Large intestine (tissue), 12 donors: ENCODE measurements at places on chromosomes 2 and 18.

DNA sequence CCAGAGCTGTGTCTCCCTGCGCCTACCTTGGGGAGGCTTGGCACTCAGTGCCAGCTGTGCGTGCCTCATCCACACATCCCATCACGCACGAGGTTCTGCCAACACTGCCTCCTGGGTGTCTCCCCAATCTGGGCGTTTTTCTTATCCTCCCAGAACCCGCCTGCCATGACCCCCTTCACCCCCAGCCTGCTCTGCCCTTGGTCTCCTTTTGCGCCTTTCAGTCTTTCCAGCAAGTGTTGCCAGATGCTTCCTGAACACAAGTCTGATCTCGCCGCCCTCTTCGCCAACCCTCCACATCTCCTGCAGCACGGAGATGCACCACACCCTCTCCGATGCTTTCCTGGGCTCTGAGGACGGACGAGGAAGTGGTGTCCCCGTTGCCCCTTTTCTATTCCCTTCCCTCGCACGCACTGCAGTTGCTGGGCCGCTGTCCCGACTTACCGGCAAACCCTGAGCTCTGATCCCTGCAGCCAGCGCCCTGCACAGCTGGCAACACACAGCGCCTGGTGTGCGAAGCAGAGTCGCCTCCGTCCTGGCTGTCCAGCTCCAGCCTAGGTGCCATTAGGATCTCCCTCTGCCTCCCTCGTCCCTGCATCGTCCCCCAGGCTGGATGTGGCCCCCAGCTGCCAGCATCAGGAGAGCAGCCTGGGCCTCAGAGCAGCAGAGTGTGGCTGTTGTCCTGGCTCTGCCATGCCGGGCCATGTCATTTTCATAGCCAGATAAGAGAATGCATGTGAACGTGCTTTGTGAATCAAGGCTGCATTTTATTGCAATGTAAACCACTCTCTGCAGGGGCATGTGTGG, 22.6 kb upstream of the ALLC start:
- DNase-seq, result no peak

DNA sequence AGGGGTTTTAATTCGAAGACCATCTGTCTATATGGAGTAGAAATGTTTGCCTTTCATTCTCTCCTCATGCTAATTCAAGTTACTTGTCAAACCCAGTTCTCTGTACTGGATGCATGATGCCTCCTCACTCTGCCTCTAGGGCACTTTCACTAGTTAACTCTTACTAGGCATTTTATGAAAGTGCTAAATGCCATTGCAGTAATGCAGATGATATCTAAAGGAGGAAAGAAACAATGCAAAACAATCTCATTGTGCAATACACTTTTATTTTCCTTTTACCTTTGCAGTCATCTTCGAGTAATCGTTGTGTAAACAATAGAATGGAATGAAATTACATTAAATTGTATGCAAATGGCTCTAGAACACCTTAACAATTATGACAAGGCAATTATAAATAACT, 293.6 kb downstream of the STK39 start:
- DNase-seq, result no peak

DNA sequence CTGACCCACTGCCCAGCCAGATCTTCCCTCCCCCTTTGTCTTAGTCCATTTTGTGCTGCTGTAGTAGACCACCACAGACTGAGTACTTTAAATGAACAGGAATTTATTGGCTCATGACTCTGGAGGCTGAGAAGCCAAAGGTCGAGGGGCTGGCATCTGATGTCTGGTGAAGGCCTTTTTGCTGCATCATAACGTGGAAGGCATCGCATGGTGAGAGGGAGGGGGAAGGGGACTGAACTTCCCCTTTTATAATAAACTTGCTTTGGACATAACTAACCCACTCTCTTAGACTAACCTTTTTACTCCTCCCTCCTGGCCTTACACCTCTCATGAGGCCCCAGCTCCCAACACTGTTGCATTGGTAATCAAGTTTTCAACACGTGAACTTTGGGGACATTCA, 83.8 kb downstream of the MAP4K4 start:
- DNase-seq, result no peak

DNA sequence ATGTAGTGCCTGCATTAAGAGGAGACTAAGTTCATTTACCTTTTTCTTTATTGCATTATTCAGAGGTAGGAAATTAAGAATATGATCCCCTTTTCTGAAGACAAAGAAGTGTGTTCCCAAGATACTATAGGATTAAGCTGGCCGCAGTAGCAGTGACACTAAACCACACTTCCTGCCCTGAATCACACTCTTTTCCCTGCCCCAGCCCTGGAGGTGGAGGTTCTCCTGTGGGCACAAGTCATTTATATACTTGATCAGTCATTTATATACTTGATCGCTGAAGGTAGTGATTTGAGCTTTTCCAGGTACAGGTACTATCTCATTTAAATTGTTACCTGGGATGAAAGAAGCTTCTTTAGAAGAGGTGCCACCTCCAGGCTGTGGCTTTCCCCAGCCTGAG, 78.6 kb downstream of the ARMC9 start:
- DNase-seq, result no peak

DNA sequence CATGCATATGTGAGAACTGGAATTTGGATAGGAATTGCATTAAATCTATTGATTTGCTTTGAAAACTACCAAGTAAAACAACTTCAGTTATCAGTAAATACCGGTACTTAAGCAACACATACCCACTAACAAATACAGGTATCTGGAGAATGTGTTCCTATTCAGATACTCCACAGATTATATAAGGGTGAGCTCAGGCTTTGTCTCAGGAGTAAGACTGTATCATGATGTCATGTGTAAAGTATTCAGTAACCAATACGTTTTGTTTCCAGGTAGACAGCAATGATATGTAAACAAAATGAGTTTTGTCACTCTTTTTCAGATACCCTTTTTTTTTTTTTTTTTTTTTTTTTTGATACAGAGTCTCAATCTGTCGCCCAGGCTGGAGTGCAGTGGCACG, 74.8 kb downstream of the DSC3 start:
- DNase-seq, result no peak

DNA sequence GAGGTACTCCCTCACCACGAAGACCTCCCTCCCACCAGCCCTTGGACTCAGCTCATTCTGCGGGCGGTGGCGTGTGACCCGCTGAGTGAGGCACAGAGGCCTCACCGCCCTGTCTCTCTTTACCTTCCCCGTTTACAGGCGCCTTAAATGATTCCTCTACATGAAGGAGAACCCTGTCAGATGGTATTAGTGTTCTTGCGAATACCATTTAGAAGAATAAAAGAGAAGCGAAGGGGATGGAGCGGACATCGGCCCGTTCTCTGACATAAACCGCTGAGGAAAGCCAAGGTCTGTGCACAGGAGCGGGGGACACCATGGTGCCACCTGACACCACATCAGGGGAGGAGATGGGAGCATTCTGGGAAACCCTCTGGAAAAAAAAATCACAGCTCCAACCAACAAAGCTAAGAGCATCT, 179.8 kb downstream of the HDAC4 start:
- no peak for DNase-seq

- DNase-seq, result peak; percentile 48
These were observed 1.4 kb downstream of the SOX11 start for GRCh38 chr2:5693287-5694201.

DNA sequence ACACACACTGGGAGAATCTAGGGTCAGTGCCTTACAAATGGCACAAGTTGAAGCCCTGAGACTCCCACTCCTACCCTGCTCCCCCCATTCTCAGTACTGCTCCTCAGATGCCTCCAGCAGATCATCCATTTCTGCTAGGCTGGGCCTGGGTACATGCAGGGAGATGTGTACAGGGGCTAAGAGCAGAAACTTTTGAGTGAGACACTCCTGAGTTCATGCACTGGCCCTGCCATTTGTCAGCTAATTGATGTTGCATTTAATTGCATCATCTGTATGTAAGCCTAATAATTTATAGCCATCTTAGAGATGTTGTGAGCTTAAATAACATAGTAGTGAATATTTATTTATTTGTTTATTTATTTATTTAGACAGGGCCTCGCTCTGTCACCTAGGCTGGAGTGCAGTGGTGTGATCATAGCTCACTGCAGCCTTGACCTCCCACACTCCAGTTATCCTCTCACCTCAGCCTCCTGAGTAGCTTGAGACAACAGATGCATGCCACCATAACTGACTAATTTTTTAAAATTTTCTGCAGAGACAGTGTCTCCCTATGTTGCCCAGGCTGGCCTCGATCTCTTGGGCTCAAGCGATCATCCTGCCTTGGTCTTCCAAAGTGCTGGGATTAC, 4.8 kb upstream of the CASP8 start:
- DNase-seq, result no peak

DNA sequence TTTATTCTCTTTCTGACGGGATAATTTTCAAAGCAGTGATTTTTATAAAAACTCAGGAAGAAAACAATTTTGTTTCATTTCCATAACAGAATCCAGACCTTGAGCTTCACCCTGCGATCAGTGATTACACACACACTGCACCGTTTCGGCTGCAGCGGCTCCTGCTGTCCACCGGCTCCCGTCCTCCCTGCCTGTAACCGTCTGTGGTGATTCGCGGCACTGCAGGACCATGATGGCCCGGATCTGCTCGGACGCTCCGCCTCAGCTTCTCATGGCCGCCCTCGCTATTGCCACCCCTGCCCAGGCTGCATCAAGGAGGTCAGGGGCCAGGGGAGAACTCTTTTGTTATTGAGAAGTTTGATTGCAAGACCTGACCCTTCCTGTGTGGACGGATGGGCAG, 246.1 kb downstream of the TWIST2 start:
- DNase-seq, result no peak

GRCh38 chr18:32891130-32891529, 118.3 kb upstream of the KLHL14 start:
- no peak for DNase-seq

DNA sequence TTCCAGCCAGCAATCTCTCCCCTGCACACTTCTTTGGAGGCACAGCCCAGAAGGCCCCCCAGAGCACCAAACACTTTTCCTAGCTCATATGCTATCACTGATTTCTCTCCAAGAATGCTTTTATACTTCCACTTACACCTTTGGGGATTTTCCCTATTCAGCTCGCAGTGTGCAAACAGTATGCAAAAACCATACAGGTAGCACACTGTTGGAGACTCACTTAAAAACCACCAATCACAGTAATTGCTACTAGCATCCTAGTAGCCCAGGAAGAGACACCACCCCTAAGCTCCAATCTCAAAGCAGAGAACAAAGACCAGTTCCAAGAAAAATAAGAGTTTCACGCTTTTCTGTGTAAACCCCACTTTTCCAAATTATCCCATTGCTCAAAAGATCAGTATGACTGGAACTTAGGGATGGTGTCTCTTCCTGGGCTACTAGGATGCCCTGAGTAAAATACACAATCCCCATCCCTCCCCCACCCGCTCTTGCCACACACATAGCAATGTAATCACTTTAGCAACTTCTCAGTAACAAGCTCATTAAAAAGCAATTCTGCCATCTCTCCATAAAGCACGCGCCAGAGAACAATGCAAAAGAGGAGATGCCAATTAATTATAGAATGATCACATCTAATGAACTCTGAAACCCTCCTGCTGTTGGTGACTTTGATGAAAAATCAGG, 43.0 kb downstream of the KLF7 start:
- no peak for DNase-seq
